ENCODE measurements at places on chromosomes 2 and 18. TPM values are rescaled to one million over a fixed set of nuclear protein-coding genes. Genes with fewer than 3 reads are reported as not detected.
A peak's percentile ranks its signal among the peaks of the same experiment; 100 is the strongest.

GRCh38 chr2:144659731-144660275 is 139.9 kb upstream of the ZEB2 start:
- no peaks in the 10 kb centered on the region for H3K27me3 ChIP-seq
- H3K4me1 ChIP-seq, result no peaks in the 10 kb centered on the region
- no peak overlapping the region for H3K27ac ChIP-seq

DNA sequence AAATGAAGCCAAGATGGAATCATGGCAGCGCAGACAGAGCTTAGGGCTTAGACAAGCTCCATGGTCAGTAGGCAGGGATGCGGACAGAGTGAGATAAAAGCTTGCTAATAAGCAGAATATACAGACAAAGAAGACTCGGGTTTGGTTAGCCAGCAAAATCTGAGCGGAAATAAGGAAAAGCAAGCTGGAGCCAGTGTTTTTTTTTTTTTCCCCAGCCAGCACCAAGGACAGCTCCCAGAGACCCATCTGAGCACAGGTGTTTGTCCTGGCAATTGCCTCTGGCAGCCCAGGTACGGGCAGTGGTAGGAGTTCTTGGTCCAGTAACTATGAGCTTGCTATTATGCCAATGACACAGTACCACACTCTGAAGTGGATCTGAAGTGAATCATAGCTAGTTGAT is 187.6 kb downstream of the ADCYAP1 start:
- no peaks in the 10 kb centered on the region for H3K27me3 ChIP-seq
- H3K36me3 ChIP-seq, result no peaks in the 10 kb centered on the region
- no peaks in the 10 kb centered on the region for H3K4me1 ChIP-seq
- no peak overlapping the region for H3K27ac ChIP-seq
- no peak overlapping the region for H3K4me3 ChIP-seq
- no peak for DNase-seq

SERPINB12 gene
- not detected for total RNA-seq

CNPPD1 gene
- total RNA-seq, result 60.3 TPM

GRCh38 chr2:238331916-238332315 is 11.6 kb downstream of the TRAF3IP1 start:
- DNase-seq, result no peak
- no peak overlapping the region for H3K4me3 ChIP-seq
- H3K4me1 ChIP-seq, result no peaks in the 10 kb centered on the region
- no peaks in the 10 kb centered on the region for H3K27me3 ChIP-seq
- no peak overlapping the region for H3K27ac ChIP-seq
- no peaks in the 10 kb centered on the region for H3K36me3 ChIP-seq

DNA sequence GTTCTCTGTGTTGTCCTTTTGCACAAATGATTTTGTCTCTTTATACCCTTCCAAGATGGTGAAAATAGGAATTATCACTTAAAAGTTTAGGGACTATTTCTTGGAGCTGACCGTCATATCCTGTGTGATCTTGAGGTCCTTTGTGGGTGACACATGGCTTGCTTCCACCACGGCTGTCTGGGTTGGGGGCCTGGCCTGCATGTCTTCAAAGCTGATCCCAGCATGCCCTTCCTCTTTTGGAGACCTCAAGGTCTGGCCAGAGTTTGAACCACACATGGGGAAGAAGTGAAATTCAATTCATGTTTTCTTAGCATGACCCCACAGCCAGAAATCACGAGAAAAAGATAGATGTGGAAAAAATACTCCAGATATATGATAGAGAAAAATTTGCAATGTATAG is 14.0 kb downstream of the SFTPB start:
- H3K4me3 ChIP-seq, result no peak overlapping the region
- H3K27ac ChIP-seq, result no peak overlapping the region
- H3K36me3 ChIP-seq, result no peaks in the 10 kb centered on the region
- H3K27me3 ChIP-seq, result no peaks in the 10 kb centered on the region
- DNase-seq, result no peak

- no peak for DNase-seq
- no peaks in the 10 kb centered on the region for H3K4me1 ChIP-seq
- no peaks in the 10 kb centered on the region for H3K27me3 ChIP-seq
- no peaks in the 10 kb centered on the region for H3K36me3 ChIP-seq
- H3K4me3 ChIP-seq, result no peak overlapping the region
These were observed 47.8 kb downstream of the FARSB start for GRCh38 chr2:222608081-222608480.

PRKAG3 gene
- total RNA-seq, result not detected

CPO gene
- 0.66 TPM for total RNA-seq

DNA sequence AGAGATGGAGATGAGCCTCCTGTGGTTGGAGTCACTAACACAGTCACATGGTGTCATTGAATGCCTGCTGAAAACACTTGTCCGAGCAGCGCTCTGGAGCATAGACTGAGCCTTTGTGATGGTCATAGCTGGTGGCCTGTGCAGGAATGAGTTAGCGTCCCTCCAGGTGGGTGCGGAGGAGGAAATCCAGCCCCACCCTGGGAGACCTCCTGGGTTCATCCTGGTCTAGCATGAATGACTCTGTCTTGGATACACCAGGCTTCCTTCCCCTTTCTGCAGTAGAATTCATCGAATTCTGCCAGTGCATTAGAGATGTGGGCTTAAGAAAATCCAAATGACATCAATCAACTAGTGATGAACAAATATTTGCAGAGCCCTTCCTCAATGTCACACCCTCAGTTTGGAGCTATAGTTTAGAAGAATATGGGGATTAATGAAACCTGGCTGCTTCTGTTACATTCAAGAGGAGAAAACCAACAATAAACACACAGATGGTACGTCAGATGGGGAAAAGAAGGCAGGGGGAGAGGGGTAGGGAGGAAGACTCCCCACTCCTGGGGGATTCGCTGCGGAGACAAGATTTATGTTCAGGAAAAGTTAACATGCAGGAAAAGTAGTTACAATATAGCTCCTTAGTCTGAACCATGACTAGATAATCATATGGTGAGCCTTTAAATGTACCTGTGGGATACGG is 136.7 kb downstream of the DDX1 start:
- H3K4me1 ChIP-seq, result peaks cover 11% of the 10 kb centered on the region
- H3K36me3 ChIP-seq, result no peaks in the 10 kb centered on the region
- no peak for DNase-seq
- peaks cover 10% of the 10 kb centered on the region for H3K27me3 ChIP-seq
- no peak overlapping the region for H3K27ac ChIP-seq

GRCh38 chr2:37647971-37648330 is 23.5 kb downstream of the CDC42EP3 start:
- no peaks in the 10 kb centered on the region for H3K36me3 ChIP-seq
- H3K4me3 ChIP-seq, result no peak overlapping the region
- H3K27ac ChIP-seq, result peak overlapping the region; percentile 80
- H3K4me1 ChIP-seq, result no peaks in the 10 kb centered on the region
- no peak for DNase-seq
- H3K27me3 ChIP-seq, result no peaks in the 10 kb centered on the region

LRATD1 gene
- 4.9 TPM for total RNA-seq

REG3A gene
- total RNA-seq, result not detected

GRCh38 chr2:183113630-183114029 is 10.6 kb upstream of the NUP35 start:
- no peak overlapping the region for H3K27ac ChIP-seq
- DNase-seq, result no peak
- H3K27me3 ChIP-seq, result no peaks in the 10 kb centered on the region
- no peak overlapping the region for H3K4me3 ChIP-seq

- DNase-seq, result no peak
- no peaks in the 10 kb centered on the region for H3K4me1 ChIP-seq
- H3K27ac ChIP-seq, result no peak overlapping the region
- H3K27me3 ChIP-seq, result no peaks in the 10 kb centered on the region
- H3K36me3 ChIP-seq, result no peaks in the 10 kb centered on the region
These were observed 93.5 kb upstream of the TACR1 start for GRCh38 chr2:75292826-75293225.

GRCh38 chr2:85071096-85071495 is 62.1 kb upstream of the TCF7L1 start:
- no peaks in the 10 kb centered on the region for H3K36me3 ChIP-seq
- no peaks in the 10 kb centered on the region for H3K27me3 ChIP-seq
- no peak overlapping the region for H3K27ac ChIP-seq
- no peak for DNase-seq

DNA sequence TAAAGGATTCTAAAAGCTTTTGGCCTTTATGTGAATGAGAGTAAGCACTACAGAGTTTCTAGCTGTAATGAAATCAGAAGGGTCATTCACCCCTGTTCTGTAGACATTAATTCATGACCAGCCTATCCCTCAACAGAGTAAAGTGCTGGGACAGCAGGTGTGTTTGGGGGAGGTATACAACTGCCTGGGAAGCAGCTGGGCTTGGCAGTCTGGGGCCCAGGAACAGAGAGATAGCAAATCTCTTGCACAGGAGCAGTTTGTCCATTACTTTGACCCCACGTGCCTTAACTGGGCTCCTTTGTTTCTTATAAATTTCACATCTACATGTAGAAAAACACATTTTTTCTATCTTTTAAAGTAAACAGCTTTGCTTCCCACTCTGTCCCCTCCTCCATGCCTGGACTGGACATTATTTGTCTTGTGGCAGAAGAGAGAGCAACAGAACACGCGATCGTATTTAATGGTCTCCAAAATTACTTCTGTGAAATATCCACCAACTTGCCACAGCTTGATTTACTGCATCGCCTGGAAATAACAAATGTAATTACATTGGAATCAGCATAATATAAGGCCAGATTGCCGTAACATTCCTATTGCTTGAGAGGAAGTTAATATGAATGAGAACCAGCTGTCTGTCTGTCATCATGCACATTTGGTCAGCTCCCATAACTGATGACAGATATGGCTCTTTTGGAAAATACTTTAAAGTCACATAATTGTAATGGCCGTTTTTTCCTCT is 263.8 kb downstream of the RBM43 start:
- H3K4me1 ChIP-seq, result no peaks in the 10 kb centered on the region
- no peaks in the 10 kb centered on the region for H3K27me3 ChIP-seq
- H3K36me3 ChIP-seq, result no peaks in the 10 kb centered on the region
- no peak for DNase-seq
- H3K4me3 ChIP-seq, result no peak overlapping the region
- H3K27ac ChIP-seq, result no peak overlapping the region

SH3RF3 gene
- total RNA-seq, result 3.2 TPM

SPC25 gene
- 1.0 TPM for total RNA-seq

GAREM2 gene
- total RNA-seq, result 1.2 TPM

TPO gene
- 21.0 TPM for total RNA-seq

DNA sequence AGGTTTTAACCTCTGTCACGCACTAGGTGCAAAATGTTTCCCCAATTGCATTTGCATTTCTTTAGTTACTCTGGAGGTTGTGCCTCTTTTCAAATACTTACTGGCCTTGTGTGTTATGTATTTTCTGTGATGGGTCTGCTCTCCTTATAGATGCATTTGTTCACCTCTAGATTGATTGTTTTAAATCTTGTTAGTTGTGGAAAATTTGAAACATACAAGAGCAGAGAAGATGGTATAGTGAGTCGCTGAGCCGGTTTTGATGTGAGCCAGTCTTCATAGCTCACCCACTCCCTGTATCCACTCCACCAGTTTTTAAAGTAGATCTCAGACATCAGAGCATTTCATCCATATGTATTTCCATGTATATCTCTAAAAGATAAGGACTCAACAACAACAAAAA is 6.5 kb downstream of the IMP4 start:
- H3K27me3 ChIP-seq, result no peaks in the 10 kb centered on the region
- DNase-seq, result no peak
- H3K4me1 ChIP-seq, result no peaks in the 10 kb centered on the region
- H3K36me3 ChIP-seq, result peaks cover 10% of the 10 kb centered on the region
- no peak overlapping the region for H3K4me3 ChIP-seq

HMSD gene
- total RNA-seq, result 0.29 TPM
